Jurkat, Clone E6-1 (cell line): ENCODE measurements at places on chromosomes 5 and 9.

DNA sequence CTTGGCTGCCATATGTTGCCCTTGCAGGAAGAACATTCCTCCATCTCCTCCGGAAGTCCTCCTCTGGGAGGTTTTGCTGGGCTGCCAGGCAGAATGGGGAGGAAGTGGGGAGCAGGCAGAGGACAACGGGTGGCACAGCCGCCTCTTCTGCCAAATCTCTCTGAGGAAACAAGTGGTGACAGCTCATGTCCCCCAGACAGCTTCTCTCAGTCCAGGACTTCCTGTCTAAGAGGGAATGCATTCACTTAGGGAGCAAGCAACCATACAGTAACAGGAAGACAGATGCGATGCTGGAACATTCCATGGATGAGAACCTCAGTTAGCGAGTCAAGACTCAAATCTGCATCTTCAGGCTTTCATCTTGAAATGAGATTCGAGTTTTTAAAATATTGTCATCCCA is 701.0 kb downstream of the SEMA5A start:
- no peak for DNase-seq

DNA sequence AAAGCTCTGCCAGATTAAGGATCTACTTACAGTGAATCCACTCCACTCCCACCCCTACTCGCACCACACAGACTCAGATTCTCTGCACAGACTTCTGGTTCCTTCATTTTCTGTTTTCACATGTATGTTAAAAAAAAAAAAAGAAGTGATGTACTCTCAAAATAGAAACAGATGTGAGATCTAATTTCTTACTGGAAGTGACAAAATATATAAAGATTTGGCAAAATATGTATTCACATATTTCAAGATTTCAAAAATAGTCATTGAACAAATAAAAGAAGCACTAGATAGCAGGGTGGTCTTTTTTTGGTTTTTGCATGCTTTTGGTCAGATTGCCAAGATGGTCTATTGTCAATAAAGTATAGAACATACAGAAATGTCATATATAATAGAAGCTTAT is 379.2 kb downstream of the TMEM167A start:
- no peak for DNase-seq

DNA sequence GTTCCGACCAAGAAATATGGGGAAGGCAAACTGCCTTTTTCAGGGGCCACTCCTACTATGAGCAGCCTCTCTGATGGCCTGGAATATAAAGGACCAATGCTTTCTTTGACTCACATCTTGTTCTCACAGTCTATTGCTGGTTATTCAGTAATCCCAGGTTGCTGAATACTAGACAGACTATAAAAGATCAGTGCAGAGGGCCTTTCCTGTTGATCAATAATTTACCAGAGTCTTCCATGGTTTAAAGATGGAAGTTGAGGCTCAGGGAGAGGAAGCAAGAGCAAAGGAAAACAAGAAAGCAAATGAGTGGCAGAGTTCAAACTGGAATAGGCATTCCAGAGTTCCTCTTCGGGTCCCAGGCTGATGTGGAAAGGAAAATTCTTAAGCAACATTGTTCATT is 62.9 kb downstream of the FBXO38 start:
- DNase-seq = no peak

GRCh38 chr5:168318240-168318639 is 26.8 kb downstream of the WWC1 start:
- DNase-seq = no peak

DNA sequence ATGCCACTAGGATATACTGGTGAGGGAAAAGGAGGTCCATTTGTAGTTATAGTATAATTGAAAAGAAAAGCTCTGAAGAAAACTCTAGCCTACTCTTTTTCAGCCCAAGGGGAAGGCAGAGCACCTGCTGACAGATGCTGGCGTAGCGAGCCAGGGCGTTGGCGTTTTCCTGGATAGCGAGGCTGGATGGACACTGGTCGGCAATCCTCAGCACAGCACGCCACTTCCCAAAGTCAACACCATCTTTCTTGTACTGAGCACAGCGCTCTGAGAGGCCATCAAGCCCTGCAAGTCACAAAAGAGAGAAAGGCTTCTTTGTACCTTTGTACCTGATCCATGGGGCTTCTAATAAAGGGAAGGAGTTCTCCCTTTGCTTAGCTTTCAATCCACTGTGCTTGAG is 8.2 kb downstream of the ALDOB start:
- DNase-seq = no peak

DNA sequence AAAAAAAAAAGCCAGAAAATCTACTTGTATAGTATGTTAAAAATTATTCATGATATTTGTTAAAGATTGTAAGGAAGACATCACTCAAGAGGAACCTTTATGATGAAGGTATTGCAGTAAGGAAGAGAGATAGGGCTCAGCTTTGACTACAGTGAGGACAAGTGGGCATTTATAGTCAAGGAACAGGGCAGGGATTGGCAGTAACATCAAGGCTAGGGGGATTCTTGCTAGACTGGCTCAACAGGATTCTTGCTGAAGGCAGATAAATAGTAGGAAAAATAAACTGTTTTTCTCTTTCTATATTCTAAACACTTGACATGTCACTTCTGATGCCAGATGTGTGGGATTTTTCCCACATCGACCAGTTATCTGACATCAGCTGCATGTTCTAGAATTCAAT is 96.7 kb downstream of the ITGA1 start:
- DNase-seq = no peak

- no peak for DNase-seq
These were observed 111.1 kb upstream of the FBN2 start for GRCh38 chr5:128649192-128649591.

- no peak for DNase-seq
These were observed 92.3 kb downstream of the STRBP start for GRCh38 chr9:123175854-123176629.

DNA sequence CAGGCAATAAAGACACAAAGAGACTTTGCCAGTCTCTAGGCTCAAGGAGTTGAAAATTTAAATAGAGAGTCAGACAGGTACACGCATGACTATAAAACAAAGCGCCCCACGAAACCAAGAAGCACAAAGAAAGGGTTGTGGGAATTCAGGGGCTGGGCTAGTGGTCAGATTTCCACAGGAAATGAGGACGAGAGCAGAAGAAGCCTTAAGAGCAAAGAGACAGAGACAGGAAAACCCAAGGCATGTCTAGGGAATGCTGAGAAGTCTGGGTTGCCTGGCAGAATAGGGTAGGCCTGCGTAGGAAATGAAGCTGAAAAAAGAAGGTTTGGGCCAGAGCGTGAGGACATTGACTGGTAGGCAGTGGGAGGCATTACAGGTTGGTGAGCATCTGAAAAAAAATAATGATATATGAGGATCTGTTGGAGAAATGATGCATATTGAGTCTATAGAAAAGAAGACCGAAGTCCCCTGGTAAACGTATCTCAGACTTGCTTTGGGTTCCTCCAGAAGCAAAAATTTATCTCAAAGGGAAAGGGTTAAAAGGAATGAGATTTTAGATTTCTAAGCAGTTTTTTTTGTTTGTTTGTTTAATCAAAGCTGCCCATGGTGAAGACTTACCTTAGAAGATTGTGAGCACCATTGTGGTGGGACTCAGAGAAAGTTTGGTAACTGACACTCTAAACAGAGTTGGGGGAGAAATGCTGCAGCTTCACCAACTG is 51.8 kb downstream of the SLC1A3 start:
- DNase-seq = no peak

GRCh38 chr5:7372399-7372798 is 23.5 kb upstream of the ADCY2 start:
- no peak for DNase-seq

- DNase-seq = no peak
These were observed 298.0 kb downstream of the DOCK8 start for GRCh38 chr9:512555-513272.

GRCh38 chr5:110940136-110940535 is 131.4 kb upstream of the TSLP start:
- DNase-seq = no peak

DNA sequence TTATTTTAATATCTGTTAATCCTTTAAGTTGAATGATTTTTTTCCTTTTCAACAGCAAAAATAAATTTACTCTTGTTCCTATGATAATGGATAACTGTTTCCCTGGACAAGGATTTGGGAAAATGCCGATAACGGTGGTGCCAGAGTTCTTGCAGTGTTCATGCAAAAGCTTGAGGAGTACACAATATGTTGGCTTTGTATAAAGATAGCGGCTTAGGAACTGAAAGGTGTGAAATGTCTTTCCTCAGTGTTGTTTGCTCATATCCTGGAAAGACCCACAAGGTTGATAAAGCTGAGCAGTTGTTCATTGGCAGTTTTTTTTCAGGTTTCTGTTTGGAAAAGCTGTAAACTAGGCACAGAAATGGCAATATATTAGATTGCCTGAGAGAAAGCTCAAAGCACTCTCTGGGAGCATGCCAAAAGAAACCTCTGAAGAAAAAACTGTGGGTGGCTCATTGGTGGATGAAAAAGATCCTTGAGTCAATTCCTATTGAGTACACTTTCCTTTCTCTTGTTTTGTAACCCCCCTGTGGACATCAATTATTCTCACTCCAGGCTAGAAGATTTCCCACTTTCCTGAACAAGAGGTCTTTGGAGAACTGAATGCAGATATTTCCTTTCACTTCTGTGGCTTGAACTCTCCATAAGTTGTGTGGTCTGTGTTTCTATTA is 117.2 kb upstream of the RGMB start:
- no peak for DNase-seq

- DNase-seq = no peak
These were observed 121.5 kb downstream of the HMHB1 start for GRCh38 chr5:143933451-143933850.

GRCh38 chr9:89815903-89816573 is 211.2 kb downstream of the GADD45G start:
- DNase-seq = no peak

DNA sequence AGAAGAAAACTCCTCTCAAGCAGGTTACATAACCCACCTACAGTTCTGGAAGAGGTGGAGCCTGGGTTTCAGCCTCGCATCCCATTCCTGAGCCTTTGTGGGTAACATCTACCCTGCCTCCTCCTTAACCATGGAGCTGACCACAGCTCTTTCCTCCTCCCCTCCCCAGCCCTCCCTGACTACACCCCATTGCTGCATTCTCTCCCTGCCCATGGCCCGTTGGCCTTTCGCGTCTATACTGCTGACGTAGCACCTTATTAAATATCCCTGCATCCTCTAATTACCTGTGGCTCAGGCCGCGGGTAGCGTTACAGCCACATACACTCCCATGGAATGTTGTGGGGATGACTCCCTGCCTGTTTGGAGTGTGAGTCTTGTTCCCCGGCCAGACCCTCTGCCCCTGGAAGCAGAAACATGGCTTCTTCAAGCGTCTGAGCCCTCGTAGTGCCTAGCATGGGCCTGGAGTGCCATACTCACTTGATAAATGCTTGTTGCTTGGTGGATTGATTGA is 72.8 kb downstream of the WWC1 start:
- no peak for DNase-seq

GRCh38 chr5:140322751-140323731 is 20.1 kb upstream of the PFDN1 start:
- DNase-seq = no peak
